ENCODE measurements at places on chromosomes 12 and 14. TPM values are rescaled to one million over a fixed set of nuclear protein-coding genes. Genes with fewer than 3 reads are reported as not detected.

SERPINA10 gene
- total RNA-seq = not detected

PARP11 gene
- 5.2 TPM for total RNA-seq

PPP1R3E gene
- total RNA-seq = 6.0 TPM

DNAI7 gene
- 0.79 TPM for total RNA-seq

MIP gene
- total RNA-seq = not detected

PRH1 gene
- 46.6 TPM for total RNA-seq

IFNG-AS1 gene
- total RNA-seq = 0.49 TPM

FBXW8 gene
- total RNA-seq = 11.1 TPM

PZP gene
- 0.20 TPM for total RNA-seq

CTSG gene
- total RNA-seq = 31.1 TPM

TSPAN8 gene
- total RNA-seq = 3.7 TPM

LETMD1 gene
- 55.0 TPM for total RNA-seq

JDP2 gene
- total RNA-seq = 19.3 TPM

GPR68 gene
- 2.0 TPM for total RNA-seq

ST8SIA1 gene
- 6.0 TPM for total RNA-seq

CPM gene
- 20.5 TPM for total RNA-seq

INSM2 gene
- total RNA-seq = not detected

HOXC10 gene
- total RNA-seq = 2.6 TPM

TUNAR gene
- total RNA-seq = not detected

KRT2 gene
- total RNA-seq = 12.1 TPM

LPAR5 gene
- 1.7 TPM for total RNA-seq

PPP2R5E gene
- 19.9 TPM for total RNA-seq

GAPDH gene
- total RNA-seq = 1,424 TPM

ARMH4 gene
- 13.8 TPM for total RNA-seq

B4GALNT3 gene
- total RNA-seq = 12.7 TPM

MYF6 gene
- 9.8 TPM for total RNA-seq

GABARAPL1 gene
- total RNA-seq = 37.3 TPM

CARMIL3 gene
- 0.69 TPM for total RNA-seq

CHGA gene
- 0.69 TPM for total RNA-seq

RAD9B gene
- 0.79 TPM for total RNA-seq

PLBD2 gene
- 11.1 TPM for total RNA-seq

MMP17 gene
- 8.5 TPM for total RNA-seq

RNASE7 gene
- total RNA-seq = 0.79 TPM

CAPZA3 gene
- not detected for total RNA-seq

NUDT14 gene
- 11.4 TPM for total RNA-seq

ASIC1 gene
- total RNA-seq = 4.0 TPM

GPATCH2L gene
- 48.9 TPM for total RNA-seq

TROAP gene
- total RNA-seq = 5.6 TPM

GDF3 gene
- total RNA-seq = not detected

JAG2 gene
- 27.0 TPM for total RNA-seq

DICER1 gene
- 70.1 TPM for total RNA-seq

CYP27B1 gene
- 0.79 TPM for total RNA-seq

Measured in skin of body (tissue), 3 donors.